NCI-H2171 (cell line): ENCODE measurements at places on chromosomes 12 and 14.

GRCh38 chr12:50047693-50048250 lies 9.6 kb upstream of the ASIC1 start:
- DNase-seq, result no peak

DNA sequence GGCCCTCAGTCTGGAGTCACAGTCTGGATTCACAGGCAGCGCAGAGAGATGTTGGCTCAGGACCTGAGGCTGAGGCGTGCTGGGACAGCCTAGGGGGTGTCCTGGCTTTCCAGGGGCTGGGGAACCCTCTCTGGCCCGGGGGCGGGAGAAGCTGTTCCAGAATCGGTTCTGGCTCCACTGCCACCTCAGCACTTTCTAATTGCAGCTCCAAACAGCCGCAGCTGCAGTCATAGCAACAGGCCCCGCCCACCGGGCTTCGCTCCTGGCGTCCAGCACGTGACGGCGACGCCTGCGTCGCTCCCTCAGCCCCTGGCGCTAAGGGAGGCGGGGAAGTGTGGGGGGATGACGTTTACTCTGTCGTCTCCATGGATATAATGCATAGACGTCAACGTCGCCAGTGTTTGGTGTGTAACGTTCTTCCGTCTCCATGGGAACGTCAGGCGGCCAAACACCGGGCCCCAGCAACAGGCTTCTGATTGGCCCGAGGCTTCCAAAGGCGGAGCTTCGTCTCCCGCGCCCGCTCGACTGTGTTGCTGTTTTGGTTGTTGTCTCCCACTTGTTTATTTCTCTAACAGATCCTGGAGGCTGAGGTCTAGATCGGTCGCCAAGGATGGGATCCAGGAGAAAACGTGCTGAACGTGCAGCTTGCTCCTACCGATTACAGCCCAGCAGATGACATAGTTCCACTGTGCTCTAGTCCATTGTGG lies 19.7 kb upstream of the FOS start:
- DNase-seq, result peak; percentile 100

- no peak for DNase-seq
Measured at GRCh38 chr12:47268501-47269454, 189.0 kb upstream of the AMIGO2 start.

- no peak for DNase-seq
Measured at GRCh38 chr14:89444044-89444443, 27.0 kb upstream of the FOXN3 start.

DNA sequence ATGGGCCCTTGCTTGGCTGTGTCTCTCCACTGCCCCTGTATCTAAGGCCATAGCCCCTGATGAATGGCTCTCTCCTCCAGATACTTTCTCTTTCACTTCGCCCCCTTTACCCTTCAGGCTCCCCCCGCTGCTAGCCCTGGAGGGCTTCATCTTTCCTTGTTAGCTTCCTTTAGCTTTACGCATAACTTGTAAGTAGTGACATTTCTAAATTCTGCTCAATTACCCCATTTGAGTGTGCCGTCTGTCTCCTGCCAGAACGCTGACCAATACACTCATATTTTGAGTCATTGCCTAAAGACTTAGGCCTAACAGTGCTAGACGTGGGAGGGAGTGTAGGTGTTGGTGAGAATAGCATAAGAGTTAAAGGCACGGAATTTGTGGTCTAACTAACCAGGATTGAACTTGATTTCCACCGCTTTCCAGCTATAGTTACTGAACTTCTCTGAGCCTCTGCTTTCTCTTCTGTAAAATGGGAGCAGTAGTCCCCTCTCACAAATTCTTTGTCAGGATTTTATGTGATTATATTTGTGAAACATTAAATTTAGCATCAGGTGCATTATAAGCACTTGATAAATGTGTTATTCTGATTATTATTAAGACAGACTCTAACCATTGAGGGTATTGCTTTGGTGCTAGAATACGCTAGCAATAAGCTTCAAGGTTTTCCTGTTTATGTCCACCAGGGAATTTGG lies 129.3 kb downstream of the ZFP36L1 start:
- no peak for DNase-seq

DNA sequence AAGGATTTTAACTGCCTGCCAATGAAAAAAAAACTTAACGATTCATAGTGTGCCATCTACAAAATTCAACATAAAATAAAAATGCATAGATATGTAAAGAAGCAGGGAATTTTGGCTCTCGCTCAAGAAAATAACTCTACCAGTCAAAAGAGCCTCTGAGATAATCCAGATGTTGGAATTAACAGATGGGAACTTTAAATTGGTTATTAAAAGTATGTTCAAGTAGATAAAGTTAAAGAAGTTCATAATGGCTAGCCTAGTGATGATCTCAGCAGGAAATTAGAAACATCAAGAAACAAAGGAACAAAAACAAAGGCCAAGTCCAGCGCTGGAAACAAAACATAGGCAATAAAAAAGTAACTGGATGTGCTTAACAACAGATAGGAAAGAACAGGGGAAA lies 23.1 kb downstream of the PIK3C2G start:
- DNase-seq, result no peak

DNA sequence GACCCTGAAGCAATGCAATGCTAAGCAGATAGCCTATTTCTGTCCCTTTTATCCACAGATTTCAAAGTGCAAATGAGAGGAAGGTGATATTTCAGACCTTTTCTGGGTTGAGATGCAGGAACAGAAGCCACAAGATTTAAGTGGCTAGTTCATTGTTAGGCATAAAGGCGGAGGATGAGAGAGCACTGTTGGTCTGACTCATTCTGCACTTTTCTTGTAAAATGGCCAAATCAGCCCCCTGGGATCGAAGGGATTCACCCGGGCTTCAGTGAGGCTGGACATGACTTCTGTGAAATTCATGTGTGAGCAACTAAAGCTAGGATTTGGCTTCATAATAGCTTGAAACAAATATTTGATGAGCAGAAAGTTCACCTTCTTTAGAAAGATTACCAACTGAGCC lies 101.9 kb upstream of the OVCH1 start:
- DNase-seq, result no peak
